ENCODE measurements at places on chromosomes 3 and 15.
A peak's percentile ranks its signal among the peaks of the same experiment; 100 is the strongest.

- no peaks in the 10 kb centered on the region for H3K36me3 ChIP-seq
- no peak overlapping the region for H3K4me3 ChIP-seq
- no peaks in the 10 kb centered on the region for H3K27me3 ChIP-seq
- H3K27ac ChIP-seq: no peak overlapping the region
Observed at GRCh38 chr3:68090571-68090970, 436.2 kb upstream of the SUCLG2 start.

- H3K4me1 ChIP-seq: no peaks in the 10 kb centered on the region
- H3K27me3 ChIP-seq: peaks cover 9% of the 10 kb centered on the region
- DNase-seq: no peak
- H3K27ac ChIP-seq: no peak overlapping the region
- H3K4me3 ChIP-seq: no peak overlapping the region
Observed at GRCh38 chr3:136237103-136237502, 13.0 kb upstream of the PCCB start.

DNA sequence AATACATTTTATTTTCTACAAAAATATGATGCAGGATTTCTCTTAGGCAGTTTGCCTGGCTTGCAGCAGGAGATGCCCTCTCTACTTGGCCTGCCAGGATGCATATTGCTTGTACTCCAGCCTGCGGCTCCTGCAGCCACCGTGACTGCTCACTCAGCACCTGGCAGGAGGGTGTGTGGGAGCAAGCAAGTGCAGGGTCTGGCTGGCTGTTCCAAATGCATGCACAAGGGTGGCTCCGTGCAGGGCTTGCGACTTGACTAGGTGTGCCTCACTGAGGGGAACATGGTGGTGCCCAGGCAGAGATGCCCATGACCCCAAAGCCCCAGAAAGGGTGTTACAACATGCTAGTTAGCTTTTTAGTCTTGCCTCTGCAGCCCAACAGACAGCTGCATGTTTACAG, 1240.2 kb upstream of the ALCAM start:
- DNase-seq: no peak
- no peaks in the 10 kb centered on the region for H3K36me3 ChIP-seq
- H3K27me3 ChIP-seq: no peaks in the 10 kb centered on the region
- H3K4me1 ChIP-seq: no peaks in the 10 kb centered on the region
- H3K27ac ChIP-seq: no peak overlapping the region

GRCh38 chr3:178851564-178851963, 220.0 kb downstream of the ZMAT3 start:
- no peaks in the 10 kb centered on the region for H3K4me1 ChIP-seq
- H3K27ac ChIP-seq: no peak overlapping the region
- H3K27me3 ChIP-seq: peaks cover 6% of the 10 kb centered on the region

DNA sequence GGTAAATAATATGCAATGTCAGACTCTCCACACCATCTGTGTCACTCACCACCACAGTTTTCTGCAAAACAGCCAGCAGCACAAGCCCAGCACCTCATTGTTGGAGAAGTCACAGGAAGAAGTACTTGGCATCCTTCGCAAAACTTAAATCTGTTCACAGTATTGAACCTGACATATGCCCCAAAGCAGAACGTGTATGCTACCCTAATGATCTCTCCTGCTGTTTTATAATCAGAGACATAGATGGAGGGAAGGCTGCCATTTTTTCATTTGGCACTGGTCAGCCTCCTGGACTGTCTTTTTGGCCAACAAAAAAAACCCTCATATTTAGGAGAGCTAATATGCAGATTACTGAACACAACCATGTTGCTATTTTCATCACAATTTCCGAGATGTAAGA, 1272.9 kb downstream of the ROBO1 start:
- H3K27ac ChIP-seq: no peak overlapping the region
- no peak overlapping the region for H3K4me3 ChIP-seq
- no peaks in the 10 kb centered on the region for H3K4me1 ChIP-seq
- H3K36me3 ChIP-seq: no peaks in the 10 kb centered on the region

GRCh38 chr3:143001034-143001368, 369 bp upstream of the U2SURP start:
- H3K4me3 ChIP-seq: peak overlapping the region; percentile 95
- H3K36me3 ChIP-seq: no peaks in the 10 kb centered on the region
- peaks cover 18% of the 10 kb centered on the region for H3K4me1 ChIP-seq
- no peak for DNase-seq
- H3K27ac ChIP-seq: peak overlapping the region; percentile 95

DNA sequence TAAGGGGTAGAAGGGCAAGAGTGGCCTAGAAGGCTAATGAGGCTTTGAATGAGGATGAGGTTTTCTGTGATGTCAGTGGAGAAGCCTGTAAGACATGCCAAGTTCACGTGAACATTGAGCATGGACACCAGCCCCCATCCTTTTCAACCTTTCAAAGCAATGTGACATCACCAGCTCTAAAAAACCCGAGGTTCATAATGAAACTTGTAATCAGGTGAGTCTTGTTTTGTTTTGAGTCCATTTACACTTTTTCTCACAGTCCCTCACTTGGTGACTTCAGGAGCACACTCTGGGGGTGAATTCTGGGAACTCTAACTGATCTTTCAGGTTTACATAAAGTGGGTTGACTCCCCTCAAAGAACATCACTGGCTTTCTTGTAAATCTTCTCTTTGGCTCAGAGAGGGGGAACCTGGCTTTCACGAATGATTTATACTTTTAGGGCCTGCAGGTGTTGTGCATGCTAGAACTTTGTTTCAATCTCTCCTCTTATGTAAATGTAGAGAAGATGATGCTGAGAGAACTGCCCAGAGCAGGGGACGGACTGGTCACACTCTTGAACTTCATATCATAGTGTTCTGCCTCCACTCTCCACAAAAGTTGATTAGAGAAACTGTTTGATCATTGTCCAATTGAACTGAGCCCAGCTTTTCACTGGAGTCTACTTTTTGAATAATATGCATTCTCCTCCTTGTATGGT, 224.7 kb upstream of the SATB1 start:
- no peak overlapping the region for H3K27ac ChIP-seq
- DNase-seq: no peak
- H3K27me3 ChIP-seq: peaks cover 2% of the 10 kb centered on the region
- no peaks in the 10 kb centered on the region for H3K36me3 ChIP-seq

DNA sequence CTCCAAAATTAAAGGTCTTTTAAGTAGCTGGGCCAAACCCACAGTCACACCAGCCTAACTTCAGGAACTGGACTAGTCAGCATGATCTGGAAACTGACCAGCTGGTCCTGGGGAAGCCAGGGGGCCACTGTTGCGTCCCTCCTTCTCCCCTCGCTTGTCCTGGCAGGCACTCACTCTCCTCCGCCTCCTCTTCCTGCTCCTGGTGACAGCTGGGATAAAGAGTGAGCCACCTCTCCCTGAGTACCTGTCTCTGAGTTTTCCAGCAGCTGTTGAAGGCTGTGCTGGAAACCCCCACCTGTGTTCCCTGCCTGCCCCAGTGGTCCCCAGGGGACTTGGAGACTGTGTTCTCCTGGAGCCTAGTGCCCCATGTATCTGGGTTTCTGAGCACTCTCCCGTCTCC, 56.0 kb downstream of the FGD5 start:
- peaks cover 16% of the 10 kb centered on the region for H3K27me3 ChIP-seq
- no peak for DNase-seq
- no peaks in the 10 kb centered on the region for H3K36me3 ChIP-seq
- no peak overlapping the region for H3K4me3 ChIP-seq
- peaks cover 3% of the 10 kb centered on the region for H3K4me1 ChIP-seq

DNA sequence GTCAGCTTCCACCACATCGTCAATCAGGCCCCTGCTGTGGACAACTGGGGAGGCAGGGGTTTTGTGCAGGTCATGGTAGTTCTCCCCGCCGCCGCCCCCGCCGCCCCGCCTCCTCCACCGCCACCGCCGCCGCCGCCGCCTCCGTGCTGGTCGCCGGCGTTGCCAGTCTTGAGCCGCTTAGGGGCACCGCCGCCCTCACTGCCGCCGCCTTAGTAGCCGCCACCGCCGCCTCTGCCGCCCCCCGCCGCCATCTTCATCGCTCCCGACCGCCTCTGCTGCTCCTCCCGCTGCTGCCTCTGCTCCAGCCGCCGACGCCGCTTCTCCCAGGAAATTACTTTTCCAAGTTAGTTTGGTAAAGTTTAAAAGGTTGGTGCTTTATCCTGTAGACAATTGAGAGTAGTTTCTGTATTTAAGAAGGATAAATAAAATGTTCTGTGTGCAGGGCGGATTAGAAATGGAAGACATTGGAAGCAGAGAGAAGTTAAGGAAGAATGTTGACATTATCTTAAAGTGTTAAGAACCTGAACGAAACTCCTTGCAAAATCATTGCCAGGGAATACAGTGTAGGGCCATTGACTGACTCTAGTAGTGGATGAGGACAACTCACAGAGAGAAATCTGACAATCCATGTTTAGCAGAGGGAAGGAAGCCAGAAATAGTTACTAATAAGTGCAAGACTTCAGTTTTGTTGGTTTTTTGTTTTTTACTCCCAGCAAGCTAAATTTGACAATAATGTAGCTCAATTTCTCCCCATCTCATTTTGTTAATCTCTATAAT, 53.0 kb upstream of the GOLGA8A start:
- H3K36me3 ChIP-seq: no peaks in the 10 kb centered on the region
- H3K4me1 ChIP-seq: peaks cover 2% of the 10 kb centered on the region
- peaks cover 23% of the 10 kb centered on the region for H3K27me3 ChIP-seq
- no peak overlapping the region for H3K4me3 ChIP-seq
- no peak for DNase-seq

DNA sequence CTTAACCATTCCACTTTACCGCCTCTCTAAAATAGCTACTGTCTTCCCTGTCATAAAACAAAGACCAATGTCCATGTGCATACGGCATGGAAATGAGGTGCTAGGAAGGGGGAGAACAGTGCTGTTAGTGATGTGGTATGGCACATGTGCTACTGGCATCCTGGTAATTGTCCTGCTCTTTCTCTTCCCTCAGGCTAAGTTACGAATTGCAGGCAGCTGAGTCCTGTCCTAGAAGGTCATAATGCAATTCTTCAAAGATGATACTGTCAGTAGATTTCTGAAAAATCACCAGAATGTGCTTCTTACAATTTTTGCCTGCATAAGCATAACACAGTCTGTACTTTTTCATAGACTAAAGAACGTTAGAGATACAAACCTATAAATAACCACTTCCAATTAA, 216.8 kb downstream of the RSL24D1 start:
- no peak for DNase-seq
- no peaks in the 10 kb centered on the region for H3K36me3 ChIP-seq
- H3K4me3 ChIP-seq: no peak overlapping the region

DNA sequence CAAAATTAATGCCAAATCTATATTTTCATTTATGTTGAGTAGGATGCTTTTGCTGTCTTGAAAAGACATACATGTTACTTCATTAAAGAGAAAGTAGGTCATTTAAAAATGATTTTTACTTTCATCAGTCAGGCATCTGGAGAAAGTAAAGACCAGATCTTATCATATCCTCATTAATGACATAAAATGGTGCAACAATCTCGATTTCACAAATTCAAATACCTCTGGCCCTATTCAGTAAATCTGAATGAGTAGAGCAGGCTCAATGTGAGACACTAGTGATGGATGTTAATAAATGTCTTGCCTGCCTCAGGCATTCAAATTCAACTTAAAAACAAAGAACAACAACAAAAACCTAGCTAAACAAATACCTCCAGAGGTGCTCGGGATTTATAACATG, 714.1 kb downstream of the NAALADL2 start:
- H3K36me3 ChIP-seq: no peaks in the 10 kb centered on the region
- no peaks in the 10 kb centered on the region for H3K4me1 ChIP-seq
- H3K4me3 ChIP-seq: no peak overlapping the region
- DNase-seq: no peak

- H3K4me1 ChIP-seq: no peaks in the 10 kb centered on the region
- H3K27me3 ChIP-seq: peaks cover 9% of the 10 kb centered on the region
- no peak overlapping the region for H3K4me3 ChIP-seq
- H3K36me3 ChIP-seq: no peaks in the 10 kb centered on the region
- H3K27ac ChIP-seq: no peak overlapping the region
Observed at GRCh38 chr15:62933386-62933785, 109.2 kb upstream of the TPM1 start.

DNA sequence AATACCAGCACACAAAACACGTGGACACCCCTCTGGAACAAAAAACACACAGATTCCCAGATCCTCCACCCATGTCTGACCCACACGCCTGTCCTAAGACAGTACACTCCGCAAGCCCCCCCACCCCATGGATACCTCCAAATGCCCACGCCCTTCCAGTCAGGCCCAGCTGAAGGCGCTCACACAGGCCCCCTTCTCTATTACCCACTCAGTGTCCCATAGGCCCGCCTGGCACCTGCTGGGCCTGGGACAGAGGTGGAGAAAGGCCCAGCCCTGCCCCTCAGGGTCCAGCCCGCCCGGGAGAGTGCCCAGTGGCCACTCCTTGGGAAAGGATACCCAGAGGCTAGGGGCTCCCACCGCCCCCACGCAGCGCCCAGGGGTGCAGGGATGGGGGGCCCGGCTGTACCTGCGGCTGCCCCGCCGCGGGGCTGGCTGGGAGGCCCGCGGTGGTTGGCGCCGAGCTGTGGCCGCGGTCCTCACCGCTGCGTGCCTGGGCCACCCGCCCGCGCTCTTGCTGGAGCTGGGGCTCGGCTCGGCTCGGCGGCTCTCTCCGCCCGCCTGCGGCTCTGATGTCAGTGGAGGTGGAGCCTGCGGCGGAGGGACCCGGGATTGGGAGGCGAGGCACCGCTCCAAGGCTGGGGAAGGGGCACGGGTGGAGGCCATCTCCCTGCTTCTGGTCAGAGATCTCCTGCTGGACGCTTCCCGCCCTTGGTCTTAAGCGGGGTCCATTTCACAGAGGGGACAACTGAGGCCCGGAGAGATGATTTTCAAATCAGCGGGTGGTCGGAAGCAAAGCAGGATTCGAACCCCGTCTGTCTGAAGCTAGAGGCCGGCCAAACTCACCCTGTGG, at the start of gene CAMK1:
CAMK1 (minus strand) TSS at position 522 of the 850 bp plus-strand sequence. CDS start 2,198 bp downstream, outside the sequence.
- peak within 1 kb of the TSS; percentile 60 for H3K4me3 ChIP-seq
- H3K36me3 ChIP-seq: no peaks in the 10 kb centered on the region
- no peak for DNase-seq
- no peak within 1 kb of the TSS for H3K27ac ChIP-seq
- peaks cover 9% of the 10 kb centered on the region for H3K27me3 ChIP-seq
- H3K4me1 ChIP-seq: peaks cover 16% of the 10 kb centered on the region

DNA sequence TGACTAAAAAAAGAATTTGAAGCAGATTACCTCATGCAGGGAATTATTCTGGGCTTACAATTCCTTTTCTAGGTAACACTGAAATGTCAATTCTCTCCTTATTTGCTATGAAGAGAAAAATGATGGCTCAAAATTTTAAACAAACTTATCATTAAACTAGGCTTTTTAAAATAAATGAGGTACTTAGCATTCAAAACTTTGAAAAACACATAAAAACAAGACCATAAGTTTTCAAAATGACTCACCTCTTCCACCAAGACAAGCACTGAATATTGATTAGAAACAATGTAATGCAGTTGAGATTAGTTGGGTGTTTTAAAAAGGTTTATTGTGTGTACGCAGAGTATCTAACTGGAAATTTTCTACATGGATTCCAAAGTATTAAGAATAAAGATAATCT, 154.6 kb downstream of the ADAM10 start:
- DNase-seq: no peak
- H3K27ac ChIP-seq: no peak overlapping the region
- no peaks in the 10 kb centered on the region for H3K27me3 ChIP-seq
- no peak overlapping the region for H3K4me3 ChIP-seq

DNA sequence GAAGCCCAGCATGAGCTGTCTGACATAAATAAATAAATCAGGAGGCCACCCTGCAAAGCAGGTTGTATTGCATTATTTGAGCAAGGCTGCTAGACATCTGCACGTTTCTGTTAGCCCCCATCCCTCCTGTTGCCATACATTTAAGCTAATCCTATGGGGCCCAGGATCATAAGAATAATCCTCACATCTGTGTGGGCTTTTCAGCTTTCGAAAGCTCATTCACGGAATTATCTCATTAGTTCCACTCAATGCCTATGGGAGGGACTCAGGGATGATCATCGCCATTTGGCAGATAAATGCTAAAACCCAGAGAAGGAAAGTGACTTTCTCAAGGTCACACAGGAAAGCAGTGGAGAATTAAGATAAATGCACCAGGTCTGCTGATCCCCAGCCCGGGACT, 123.4 kb downstream of the TLE3 start:
- H3K4me3 ChIP-seq: no peak overlapping the region
- H3K27ac ChIP-seq: no peak overlapping the region
- peaks cover 13% of the 10 kb centered on the region for H3K4me1 ChIP-seq
- peaks cover 2% of the 10 kb centered on the region for H3K27me3 ChIP-seq
